ENCODE measurements at places on chromosomes 16 and 17. TPM values are rescaled to one million over a fixed set of nuclear protein-coding genes. Genes with fewer than 3 reads are reported as not detected.

Gene CRISPLD2
- total RNA-seq, result 0.11 TPM

Gene CEP295NL
- total RNA-seq, result not detected

Gene HAP1
- total RNA-seq, result not detected

Gene CXCL16
- total RNA-seq, result 2.5 TPM

Gene ZFHX3
- 0.37 TPM for total RNA-seq

Gene BICDL2
- 0.58 TPM for total RNA-seq

Gene GNG13
- not detected for total RNA-seq

Gene TMEM95
- total RNA-seq, result 0.16 TPM

Gene SLC47A1
- not detected for total RNA-seq

GRCh38 chr17:1039123-1039507 is 42.2 kb downstream of the TIMM22 start:
- no peak for DNase-seq

DNA sequence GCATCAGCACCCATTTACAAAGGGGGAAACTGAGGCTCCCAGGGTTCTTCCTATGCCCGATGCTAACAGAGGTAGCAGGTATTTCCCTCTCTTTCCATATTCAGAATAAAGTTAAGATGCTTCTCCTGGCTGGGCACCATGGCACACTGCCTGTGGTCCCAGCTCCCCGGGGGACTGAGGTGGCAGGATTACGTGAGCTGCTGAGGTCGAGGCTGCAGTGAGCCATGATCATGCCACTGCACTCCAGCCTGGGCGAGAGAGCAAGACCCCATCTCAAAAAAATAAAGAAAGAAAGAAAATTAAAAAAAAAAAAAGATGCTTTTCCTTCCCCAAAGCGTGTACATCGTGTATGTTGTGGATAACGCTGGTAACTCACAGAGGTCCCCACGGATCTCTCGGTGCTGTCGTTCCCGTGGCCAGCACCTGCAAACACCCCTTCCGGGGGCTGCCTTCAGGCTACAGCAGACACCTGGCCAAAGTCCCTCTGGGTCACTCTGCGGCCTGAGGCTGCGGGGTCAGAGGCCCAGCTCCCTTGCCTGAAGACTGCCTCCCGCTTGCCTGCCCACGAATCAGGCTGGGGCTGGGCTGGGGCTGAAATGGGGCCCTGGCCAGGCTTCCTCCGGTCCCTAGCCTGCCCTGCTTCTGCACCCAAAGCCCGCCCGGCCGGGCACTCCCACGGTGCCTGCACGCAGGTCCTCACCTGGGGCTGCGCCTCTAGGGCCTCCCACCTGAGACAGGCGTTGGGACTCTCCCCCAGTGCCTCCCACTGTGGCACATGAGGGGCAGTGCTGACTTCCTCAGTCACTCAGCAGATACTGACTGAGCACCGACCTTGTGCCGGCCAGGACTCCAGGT is 63.1 kb downstream of the ZDHHC7 start:
- no peak for DNase-seq

GRCh38 chr17:51372345-51373004 is 112.1 kb downstream of the UTP18 start:
- peak; percentile 15 for DNase-seq

DNA sequence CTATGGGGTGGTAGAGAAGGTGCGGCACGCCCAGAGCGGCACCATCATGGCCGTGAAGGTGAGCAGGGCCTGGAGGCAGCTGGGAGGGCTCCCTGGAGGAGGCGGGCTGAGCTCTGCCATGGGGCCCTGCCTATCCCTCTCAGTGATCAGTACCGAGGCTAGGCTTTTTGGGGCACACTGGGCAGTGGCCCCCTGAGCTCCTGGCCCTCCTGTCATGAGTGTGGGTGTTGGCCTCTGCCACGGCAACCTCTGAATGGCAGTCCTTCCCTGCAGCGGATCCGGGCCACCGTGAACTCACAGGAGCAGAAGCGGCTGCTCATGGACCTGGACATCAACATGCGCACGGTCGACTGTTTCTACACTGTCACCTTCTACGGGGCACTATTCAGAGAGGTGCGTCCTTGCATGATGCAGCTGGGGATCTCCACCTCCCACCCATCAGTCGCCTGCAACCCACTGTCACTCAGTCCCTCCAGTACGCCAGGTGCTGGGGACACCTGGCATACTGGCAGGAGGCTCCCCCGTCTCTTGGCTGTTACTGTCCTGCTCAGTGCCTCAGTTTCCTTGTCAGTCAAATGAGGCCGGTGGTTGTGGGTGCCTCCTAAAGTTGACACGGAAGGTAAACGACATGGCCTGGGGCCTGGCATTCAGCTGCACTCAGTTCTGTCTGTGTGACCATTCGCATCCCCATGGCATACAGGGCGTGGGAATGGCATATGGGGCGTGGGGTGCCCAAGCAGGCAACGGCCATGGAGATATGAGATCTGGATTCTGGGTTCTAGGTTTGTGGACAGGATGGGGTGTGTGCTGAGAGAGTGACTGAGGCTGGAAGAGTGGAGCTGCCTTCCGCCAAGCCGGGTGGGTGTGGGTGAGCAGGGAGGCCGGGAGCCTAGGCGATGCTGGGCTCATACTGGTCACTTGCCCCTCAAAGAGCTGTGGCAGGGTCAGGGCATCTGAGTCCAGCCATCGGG is 16.4 kb downstream of the MAP2K3 start:
- no peak for DNase-seq

DNA sequence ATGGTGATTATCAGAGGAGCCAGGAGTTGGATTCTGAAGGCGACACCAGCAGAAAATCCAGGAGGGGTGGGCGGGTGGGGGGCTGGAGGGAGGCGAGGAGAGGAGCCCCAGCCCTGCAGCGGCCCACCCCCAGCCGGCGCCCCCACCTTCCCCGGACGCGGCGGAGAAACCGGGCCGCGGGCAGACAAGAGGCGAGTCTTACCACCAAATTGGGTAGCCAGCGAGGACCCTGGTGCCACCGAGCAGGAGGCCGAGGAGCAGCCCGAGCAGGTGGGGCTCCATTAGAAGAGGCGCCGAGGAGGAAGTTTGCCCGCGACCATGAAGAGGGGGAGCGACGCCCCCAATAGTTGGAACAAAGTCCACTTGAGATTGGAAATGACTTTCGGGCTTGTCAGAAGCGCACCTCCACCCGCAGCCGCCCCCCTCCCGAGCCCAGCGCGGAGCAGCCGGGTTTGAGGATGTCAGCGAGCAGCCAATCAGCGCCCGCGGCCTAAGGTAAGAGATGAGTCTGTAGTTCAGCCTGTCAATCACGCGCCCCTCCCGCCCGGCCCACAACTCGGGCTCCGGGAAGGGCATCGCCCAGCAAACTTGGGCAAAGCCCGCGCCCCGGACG is at the start of gene WNT3:
Gene WNT3, minus strand, starts transcription at position 377 of the 613 bp plus-strand sequence. Its CDS starts 95 bp downstream, at position 282.
- DNase-seq, result peak; percentile 79

GRCh38 chr17:74337834-74338500 is 11.9 kb downstream of the KIF19 start:
- DNase-seq, result no peak

- DNase-seq, result no peak
These were observed 759 bp downstream of the UBE2O start for GRCh38 chr17:76452127-76452659.

- no peak for DNase-seq
These were observed 470.9 kb upstream of the SOX9 start for GRCh38 chr17:71649941-71650350.

- DNase-seq, result peak; percentile 20
These were observed 9.9 kb downstream of the HEXIM2 start for GRCh38 chr17:45171338-45172231.

DNA sequence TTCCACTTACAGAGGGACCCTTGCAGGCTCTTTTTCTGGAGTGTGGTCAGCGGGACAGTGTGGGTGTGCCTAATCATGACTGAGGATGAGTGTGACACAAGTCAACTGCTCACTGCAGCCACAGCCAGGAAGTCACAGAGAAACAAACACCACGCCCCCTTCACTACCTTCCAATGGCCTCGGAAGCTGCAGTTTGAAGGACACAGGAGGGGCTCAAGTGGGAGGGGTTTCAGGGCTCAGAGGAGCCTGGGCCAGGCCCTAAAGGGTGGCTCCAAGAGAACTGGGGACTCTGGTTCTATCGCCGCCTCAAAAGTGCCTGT is 116.2 kb upstream of the SDK2 start:
- no peak for DNase-seq

DNA sequence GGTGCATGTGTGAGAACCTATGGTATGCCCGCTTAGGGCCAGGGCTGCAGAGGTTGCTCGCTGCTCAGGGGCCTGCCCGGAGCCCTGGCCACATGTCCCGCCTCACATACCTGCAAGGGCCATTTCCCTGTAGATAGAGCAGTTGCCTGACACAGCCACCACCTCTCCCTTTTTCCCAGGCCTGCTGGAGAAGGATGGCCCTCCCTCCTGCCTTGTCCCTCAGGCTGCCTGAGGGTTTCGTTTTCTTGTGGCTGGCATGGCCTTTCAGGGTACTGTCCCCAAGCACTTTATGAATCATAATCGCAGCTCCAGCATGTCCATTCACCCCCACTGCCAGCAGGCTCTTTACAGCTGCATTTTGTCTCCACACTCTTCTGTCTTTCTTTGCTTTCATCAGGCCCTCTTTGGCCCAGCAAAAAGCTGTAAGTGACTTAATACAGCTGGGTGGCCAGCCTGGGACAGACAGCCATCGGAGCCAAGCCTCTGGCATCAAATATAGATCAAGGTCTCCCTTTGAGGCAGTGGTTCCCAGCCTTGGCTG is 65.7 kb downstream of the MPRIP start:
- no peak for DNase-seq

GRCh38 chr16:25108054-25108453 is 3.5 kb upstream of the LCMT1 start:
- DNase-seq, result peak; percentile 63

DNA sequence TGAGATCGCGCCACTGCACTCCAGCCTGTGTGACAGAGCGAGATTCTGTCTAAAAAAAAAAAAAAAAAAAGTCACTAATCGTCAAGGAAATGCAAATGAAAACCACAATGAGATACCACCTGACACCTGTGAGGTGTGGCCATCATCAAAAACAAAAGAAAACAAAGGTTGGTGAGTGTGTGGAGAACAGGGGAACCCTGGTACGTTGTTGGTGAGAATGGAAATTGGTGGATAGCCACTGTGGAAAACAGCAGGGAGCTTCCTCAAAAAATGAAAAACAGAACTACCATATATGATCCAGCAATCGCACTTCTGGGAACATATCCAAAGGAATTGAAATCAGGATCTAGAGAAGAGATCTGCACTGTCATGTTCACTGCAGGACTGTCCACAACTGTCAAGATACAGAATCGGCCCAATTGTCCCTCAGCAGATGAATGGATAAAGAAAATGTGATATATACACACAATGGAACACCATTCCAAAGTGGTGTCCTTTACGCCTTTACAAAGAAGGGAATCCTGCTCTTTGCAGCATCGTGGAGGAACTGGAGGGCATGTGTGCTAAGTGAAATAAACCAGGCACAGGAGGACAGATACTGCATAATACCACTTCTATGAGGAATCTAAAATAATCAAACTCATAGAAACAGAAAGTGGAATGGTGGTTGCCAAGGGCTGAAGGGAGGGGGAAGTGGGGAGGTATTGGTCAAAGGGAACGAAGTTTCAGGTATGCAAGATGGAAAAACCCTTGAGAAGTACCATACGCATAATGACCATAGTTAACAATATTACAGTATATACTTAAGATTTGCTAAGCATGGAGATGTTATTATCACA is 63.5 kb upstream of the PLCG2 start:
- DNase-seq, result no peak

GRCh38 chr17:17491031-17491471 is 5.1 kb downstream of the RASD1 start:
- no peak for DNase-seq

- DNase-seq, result no peak
These were observed 22.4 kb downstream of the MIS12 start for GRCh38 chr17:5508810-5509209.

- no peak for DNase-seq
These were observed 54.3 kb upstream of the ZNF469 start for GRCh38 chr16:88328313-88328980.

DNA sequence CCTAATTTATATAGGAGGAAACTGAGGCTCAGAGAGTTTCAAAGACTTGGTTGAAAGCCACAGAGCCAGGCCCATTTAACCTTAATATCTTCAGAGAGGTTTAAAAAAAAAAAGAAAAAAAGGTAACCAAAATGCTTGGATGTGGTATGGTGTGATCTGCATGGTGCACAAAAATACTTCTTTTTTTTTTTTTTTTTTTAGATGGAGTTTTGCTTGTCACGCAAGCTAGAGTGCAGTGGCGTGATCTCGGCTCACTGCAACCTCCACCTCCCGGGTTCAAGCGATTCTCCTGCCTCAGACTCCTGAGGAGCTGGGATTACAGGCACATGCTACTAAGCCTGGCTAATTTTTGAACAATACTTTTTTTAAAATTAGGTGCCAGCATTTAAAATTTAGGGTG is 101.8 kb downstream of the XYLT1 start:
- DNase-seq, result peak; percentile 34

DNA sequence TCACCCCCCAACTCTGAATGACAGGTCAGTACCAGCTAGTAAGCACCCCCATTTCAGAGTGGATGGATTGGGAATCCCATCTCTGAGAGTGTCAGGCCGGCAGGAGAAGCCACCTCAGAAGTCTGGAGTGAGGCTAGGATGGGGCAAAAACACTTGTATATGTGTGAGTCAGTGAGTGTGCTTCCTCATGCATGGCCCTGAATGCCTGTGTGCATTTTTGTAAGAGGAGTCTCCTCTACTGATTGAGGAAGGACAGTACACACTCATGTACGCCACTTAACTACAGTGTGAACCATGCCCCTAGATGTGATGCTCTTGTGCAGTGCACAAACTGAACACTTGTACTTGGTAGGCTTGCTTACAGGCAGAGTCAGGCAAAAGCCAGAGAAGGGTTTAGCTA is 22.3 kb upstream of the NAGS start:
- DNase-seq, result no peak
